Astrocyte (in vitro differentiated cells and primary cell): ENCODE measurements at places on chromosomes 7 and 10. TPM values are rescaled to one million over a fixed set of nuclear protein-coding genes. Genes with fewer than 3 reads are reported as not detected.
A peak's percentile ranks its signal among the peaks of the same experiment; 100 is the strongest.

Gene BTBD16
- 0.26 TPM in 1 of 2 replicates, not detected in the other for total RNA-seq

Gene NEUROG3
- not detected in 2 replicates for total RNA-seq

DNA sequence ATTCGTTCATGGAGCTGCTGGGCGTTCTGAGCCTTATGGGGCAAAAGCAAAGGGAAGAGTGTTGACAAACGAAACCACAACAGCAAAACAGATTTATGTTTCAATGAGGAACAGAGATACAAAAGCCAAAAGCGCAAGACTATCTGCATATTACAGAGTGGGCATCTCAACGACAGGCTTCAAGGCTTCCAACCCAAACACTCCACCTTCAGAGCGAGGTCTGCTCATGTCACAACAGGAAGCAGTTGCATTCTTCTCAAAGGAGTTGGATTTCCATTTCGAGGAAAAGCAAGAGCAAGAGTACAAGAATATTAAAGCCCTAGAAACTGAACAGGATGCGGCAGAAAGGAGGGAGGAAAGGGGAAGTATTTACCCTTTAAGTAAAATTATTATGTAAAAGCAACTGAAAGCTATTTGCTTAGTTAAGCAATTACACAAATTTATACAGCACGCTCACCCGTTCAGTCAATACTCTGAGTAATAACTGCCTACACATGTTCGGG is 189.3 kb downstream of the ELMO1 start:
- no peak for DNase-seq

Gene ZNF107
- 5.7 and 7.8 TPM in 2 replicates for total RNA-seq

- DNase-seq = no peak
These were observed 134.5 kb downstream of the TRIL start for GRCh38 chr7:28823582-28823981.

Gene H2AZ2
- 93.4 and 105 TPM in 2 replicates for total RNA-seq

Gene DNA2
- 4.8 and 5.8 TPM in 2 replicates for total RNA-seq

Gene FOXI2
- total RNA-seq = not detected in 2 replicates

DNA sequence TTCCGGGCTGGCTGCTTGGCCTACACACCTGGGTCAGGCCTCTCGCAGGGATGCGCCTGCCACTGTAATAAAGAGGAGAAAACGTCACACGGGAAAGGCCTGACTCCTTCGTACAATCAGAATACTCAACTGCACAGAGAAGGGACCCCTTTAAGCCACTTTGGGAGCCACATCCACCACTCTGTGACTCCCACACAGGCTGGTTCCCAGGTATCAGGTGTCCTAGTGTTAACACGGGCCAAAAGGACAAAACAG is 5.8 kb upstream of the ZNF736 start:
- DNase-seq = no peak

DNA sequence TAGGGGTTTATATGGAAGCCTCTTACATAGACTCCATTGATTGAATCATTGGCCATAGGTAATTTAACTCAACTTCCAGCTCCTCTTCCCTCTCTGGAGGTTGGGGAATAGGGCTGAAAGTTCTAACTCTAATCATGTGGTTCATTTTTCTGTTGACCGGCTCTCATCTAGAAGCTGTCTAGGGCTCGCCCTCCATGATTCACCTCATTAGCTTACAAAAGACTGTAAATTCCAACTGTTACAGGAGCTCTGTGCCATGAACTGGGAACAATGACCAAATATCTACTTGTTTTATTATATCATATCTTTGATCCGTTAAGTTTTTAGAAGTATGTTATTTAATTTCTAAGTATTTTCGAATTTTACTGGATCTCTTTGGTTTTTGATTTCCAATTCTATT is 263.0 kb downstream of the TCF7L2 start:
- no peak for DNase-seq

DNA sequence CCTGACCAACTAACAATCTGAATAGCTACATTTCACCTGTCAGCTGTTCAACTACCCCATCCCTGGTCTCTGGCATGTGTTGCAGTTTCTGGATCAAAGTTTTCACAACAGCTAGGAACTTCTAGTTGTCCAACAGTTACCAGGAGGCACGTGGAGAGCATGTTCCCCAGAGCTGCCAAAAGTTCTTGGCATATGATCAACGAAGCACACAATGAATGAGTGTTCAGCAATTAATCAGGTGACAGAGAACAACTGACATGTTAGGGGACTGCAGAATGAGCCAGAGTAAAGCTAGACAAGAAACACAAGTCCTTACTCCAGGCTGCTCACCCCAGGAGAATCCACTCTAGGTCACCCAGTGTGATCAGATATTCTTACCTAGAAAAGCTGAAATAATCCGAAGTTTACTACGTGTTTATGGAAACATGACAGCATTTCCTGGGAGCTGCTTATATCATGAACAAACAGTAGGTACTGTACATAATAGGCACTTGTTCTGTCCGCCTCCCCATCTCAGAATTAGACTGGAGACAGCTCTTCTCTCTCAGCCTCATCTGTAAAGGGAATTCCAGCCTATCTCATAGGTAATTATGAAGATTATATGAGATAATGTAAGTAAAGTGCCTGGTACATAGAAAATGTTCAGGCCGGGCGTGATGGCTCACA is 50.6 kb downstream of the ZNF438 start:
- peak; percentile 70 for DNase-seq

DNA sequence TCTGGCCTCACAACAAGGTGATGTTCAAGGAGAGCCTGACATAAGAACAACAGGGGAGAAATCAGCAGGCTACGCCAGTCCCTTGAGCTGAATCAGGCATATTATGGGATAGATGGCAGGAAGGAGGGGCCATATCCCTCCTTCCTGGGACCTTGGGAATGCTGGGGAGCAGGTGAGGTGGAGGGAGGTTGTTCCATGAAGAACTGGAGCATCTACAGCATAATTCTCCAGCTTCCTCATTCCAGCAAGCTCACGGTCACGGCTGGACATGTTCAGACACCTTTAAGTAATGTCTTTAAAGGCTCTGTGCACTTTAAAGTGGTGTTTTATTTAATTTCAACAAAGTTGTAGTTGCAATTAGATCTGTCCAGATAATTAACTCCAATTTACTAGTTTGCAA is 780.5 kb downstream of the TYW1 start:
- no peak for DNase-seq

Gene ANKRD61
- 0.18 and 0.31 TPM in 2 replicates for total RNA-seq

Gene CNNM1
- 2.0 and 2.5 TPM in 2 replicates for total RNA-seq
